ENCODE measurements at places on chromosomes 5 and 9.

DNA sequence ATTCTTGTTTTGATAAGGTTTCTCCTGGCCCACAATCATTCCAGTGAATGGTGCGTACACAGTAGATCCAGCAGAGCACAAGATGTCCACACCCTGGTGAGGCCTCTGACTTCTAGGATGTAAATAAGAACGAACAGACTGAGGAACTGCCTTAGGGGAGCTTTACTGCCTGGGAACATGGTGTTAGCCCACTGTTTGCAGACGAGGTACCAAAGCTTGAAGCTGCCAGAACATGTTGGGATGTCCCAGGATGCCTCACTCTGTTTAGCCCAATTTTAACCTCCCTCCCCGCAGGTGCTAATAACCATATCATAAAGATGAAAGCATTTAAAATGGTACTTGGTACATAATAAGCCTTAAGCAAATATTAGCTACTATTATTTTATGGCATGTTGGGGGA is 3.5 kb downstream of the LECT2 start:
- DNase-seq: no peak

DNA sequence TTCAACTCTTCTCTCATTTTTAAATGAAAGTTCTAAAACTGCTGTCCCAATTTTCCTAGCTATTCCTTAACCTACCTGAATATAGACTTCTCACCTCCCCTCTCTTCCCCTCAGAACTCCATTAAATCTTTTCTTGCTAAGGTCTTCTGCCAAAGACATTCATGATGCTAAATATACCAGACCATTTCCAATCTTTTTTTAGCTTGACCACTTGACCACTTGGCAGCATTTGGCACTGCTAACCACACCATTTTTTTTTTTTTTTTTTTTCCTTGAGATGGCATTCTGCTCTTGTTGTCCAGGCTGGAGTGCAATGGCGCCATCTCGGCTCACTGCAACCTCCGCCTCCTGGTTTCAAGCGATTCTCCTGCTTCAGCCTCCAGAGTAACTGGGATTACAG is 3.6 kb upstream of the ZNF131 start:
- DNase-seq: no peak

DNA sequence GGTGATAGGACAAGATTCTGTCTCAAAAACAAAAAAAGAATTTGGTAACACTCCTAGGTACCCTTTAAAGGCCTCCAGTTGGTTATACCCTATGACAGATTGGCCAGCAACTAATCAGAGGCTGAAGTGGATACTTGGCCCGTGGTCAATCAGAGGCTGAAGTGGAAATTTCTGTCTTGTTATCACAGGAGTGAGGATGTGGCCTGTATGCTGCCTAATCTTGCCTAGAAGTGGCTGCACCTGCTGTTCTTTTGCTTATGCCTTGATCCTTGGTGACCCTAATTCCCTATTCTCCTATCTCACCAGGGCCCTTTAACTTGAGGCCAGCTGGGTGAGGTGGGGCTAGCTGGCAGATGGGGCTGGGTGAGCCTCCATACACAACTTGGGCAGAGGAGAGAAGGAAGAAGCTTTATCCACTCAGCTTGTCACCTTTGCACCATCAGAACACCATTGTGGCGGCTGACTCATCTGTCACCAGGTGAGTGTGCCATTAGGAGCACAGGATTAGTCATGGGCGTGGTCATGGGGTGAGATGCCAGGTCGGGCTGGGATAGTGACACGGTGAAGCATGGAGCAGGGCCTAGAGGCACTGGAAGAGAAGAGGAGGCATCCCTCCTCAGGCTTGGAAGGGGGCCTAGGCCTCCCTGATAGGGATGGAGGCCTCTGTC is 41.5 kb downstream of the SAR1B start:
- no peak for DNase-seq

DNA sequence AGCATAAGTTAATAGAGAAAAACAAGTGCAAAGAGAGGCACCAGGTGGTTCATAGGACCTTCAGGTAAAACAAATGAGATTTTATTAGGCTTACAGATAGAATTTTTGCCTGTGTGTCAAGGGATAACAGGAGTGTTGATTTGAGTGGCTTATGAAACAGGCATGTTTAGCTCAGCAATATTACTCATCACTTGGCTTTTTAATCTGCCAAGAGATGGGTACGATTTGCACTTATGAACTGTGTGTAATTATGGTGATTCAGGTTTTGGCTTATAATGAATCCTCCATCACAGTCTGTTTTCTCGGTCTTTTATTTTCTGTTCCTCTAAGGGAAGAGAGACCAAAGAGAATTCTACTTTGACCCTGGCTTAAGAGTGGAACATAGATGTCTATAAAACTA is 199.3 kb downstream of the DMRTA1 start:
- DNase-seq: no peak

GRCh38 chr5:82068723-82069122 is 96.9 kb downstream of the ATG10 start:
- no peak for DNase-seq

DNA sequence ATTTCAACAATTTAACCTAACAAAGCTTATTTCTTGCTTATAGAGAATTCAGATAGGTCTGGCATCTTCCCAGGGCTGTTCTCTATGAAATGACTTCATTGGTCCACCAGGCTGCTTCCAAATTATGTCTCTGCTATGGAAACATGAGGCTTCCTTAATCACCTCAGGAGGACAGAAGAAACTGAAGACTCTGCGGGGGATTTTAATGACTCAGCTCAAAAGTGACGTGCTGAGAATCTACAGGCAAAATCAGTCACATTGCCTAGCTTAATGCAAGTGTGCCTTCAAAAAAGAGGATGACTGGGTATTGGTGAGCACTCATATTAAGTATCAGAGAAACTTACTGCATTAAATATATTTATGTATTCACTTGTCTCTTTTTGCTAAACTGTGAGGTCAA is 315.5 kb upstream of the RGMB start:
- DNase-seq: no peak

GRCh38 chr9:92440751-92441046 is 16.4 kb upstream of the OMD start:
- DNase-seq: no peak

DNA sequence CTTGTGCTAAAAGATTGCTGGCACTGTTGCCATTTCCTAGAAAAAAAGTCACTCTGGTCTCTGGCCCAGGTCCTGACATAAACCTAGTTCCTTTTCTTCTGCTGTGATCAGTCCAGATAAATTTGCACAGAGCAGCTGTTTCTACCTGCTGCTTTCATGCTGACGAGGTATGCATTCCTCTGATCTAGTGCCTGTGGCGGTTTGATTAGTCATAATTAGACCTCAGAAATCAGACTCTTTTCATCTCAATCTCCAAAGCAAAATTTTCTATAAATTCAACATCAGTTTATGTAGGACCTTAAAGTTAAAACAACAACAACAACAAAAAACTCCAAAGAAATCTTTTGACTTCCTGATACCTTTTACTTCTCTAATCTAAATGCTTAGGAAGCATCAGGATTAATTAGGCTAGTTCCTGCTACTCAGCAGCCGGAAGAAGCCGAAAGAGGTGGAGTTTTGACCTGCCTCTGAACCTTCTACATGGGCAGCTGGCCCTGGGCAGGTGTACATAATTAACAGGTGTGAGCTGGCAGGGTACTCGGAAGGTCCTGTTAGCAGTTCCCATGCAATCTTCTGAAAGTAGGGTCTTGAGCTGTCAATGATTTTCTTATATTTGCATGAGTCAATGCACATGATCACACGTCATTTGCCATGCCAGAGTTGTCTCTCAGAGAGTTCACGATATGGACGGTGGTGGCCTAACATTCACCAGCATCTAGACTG is 83.3 kb upstream of the CCDC112 start:
- DNase-seq: no peak

- DNase-seq: peak; percentile 85
Observed at GRCh38 chr9:131635285-131635684, 90.0 kb downstream of the PRRT1B start.

DNA sequence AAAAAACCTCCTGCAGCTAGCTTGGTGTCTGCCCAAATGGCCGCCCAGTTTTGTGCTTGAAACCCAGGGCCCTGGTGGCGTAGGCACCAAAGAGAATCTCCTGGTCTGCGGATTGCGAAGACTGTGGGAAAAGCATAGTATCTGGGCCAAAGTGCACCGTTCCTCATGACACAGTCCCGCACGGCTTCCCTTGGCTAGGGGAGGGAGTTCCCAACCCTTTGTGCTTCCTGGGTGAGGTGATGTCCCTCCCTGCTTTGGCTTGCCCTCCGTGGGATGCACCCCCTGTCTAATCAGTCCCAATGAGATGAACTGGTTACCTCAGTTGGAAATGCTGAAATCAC is 83.0 kb upstream of the JAK2 start:
- no peak for DNase-seq

GRCh38 chr5:169637549-169638121 is 560 bp downstream of the DOCK2 start:
- DNase-seq: no peak

GRCh38 chr5:169921384-169921783 is 58.9 kb downstream of the INSYN2B start:
- DNase-seq: no peak

GRCh38 chr5:96207420-96207819 is 225.6 kb downstream of the PCSK1 start:
- no peak for DNase-seq

DNA sequence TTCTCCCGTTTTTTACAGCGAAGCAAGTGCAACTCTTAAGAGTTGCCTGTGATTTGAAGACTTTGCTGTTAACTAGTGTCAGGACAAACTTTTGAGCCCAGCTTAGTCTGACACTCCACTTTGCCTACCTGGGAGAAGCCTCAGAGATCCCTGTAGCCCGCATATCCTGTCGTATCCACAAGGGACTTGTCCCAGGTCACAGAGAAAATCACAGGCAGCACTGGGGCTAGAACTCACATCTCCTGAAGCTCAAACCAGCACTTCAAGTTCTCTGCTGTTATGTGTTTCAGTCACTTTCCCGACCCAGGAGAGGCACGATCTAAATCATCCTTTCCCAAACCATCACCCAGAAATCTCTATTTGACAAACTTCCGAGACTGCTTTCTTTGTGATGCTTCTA is 584.5 kb downstream of the ACTL7B start:
- DNase-seq: no peak

DNA sequence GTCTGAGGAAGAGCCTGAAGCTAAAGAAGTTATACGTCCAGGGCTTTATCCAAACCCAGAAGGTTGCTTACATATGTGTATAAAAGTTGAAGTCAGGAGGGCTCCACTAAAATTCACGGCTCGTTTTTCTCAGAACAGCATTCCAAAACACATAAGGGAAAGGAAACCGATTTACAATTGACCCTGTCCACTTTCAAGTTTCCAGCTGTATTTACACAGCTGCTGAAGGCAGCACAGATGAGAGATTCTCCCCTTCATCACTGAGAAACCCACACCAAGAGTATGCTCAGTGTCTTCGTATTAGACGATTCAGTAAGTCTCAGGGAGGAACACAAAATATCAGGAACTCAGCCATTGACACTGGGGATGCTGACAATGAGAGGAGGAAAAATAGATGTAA is 5.9 kb upstream of the NREP start:
- no peak for DNase-seq

DNA sequence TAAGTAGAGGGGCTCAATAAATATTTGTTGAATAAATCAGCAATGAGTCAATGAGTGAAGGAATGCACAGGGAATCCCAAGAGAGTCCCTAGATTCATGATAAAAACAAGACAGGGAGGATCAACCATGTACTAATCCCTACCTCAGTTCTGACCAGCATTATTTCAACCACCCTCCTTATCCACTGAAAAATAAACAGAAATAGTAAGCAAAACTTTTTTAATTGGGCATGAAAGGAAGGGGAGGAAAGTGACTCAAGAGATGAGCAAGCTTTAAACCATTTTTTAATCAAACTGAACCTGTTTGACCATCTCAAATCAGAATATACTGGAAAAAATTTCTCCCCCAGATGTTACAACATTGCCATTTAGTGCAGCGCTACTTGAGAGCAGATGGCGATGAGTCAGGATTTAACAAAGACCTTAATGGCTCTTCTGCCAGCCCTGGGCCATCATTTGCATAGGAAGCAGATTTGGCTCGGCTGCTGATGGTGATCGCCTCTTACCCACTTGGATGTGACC is 194.8 kb upstream of the SLC30A5 start:
- no peak for DNase-seq

DNA sequence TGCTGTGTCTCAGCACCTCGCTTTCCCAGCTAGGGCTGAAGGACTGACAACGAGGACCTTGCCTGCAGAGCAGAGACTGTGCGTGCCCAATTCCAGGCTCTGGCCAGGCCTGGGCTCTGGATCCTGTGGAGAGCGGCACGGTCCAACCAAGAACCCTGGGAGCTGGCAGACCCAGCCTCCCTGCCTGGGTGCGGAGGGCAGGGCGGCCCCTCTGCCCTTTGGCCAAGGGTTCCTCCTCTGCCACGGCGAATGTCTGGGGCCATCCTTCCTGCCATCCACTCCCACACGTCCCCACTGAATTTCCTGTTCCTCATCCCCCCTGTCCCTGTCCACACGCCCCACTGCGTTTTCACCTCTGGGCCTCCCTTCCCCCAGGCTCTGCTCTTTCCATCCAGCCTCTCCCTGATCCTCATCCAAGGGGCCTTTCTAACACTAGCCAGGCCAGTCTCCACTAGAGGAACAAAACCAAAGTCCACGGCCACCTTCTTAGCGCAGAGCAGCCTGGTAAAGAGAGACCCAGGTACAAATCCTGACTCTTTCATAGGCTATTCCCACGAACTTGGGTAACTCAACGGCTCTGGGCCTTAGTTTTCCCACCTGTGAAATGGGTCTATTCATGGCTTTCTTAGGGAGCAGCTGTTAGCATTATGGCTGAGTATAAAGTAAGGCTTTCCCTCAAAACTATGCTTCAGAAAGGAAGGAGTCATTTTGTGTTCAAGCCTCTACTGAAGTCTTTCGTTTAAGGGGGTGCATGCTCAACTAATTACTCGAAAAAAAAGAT is 95.5 kb upstream of the PHYKPL start:
- DNase-seq: no peak

- no peak for DNase-seq
Observed at GRCh38 chr9:130465383-130466096, 20.8 kb downstream of the ASS1 start.

- no peak for DNase-seq
Observed at GRCh38 chr5:113163328-113163727, 186.7 kb downstream of the DCP2 start.

DNA sequence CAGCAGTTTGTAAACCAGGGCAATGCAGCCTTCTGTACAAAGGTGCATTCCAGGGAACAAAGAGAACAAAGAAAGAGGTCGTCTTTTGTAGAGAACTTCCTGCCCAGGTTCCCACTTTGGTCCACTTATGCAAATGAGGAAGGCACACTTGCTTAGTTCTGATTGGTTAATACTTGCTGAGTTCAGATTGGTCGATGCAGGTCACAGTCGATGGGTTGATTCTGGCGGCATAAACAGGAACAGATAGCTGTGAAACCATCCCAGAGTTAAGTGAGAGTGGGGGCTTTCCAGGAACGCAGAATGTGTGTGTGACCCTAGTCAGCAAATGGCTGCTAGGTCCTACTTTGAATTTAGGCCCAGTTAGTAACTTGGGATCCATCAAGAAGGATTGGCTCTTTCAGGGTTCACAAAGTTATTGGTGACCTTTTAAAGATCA is 1.8 kb upstream of the ADAMTS13 start:
- DNase-seq: no peak

DNA sequence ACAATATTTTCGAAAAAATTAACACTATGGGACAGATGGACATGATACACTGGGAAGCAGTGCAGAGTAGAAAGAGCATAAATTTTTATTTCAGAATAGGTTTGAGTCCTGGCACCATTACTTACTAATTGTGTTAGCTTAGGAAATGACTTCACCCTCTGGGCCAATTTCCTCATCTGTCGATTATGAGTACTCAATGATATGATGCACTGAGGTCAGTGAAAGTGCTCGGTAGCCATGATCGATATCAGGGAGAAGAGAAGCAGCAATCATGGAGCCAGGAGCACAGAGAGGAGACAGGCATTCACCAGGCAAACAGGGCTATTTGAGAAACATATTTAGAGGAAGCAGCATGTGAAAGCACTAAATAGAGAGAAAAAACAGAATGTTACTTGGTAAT is 29.4 kb downstream of the NR6A1 start:
- DNase-seq: no peak
